ENCODE measurements at places on chromosomes 5 and 9. TPM values are rescaled to one million over a fixed set of nuclear protein-coding genes. Genes with fewer than 3 reads are reported as not detected.

Gene SLC4A9
- polyA plus RNA-seq: not detected

Gene TAF1L
- not detected for polyA plus RNA-seq

Gene TAF11L10
- not detected for polyA plus RNA-seq

GRCh38 chr9:114223564-114224246 lies 68.4 kb downstream of the COL27A1 start:
- DNase-seq: no peak

GRCh38 chr5:53151713-53152458 lies 42.3 kb upstream of the MOCS2 start:
- peak; percentile 52 for DNase-seq

Measured in BJ (cell line).